ENCODE measurements at places on chromosomes 5 and 9.

DNA sequence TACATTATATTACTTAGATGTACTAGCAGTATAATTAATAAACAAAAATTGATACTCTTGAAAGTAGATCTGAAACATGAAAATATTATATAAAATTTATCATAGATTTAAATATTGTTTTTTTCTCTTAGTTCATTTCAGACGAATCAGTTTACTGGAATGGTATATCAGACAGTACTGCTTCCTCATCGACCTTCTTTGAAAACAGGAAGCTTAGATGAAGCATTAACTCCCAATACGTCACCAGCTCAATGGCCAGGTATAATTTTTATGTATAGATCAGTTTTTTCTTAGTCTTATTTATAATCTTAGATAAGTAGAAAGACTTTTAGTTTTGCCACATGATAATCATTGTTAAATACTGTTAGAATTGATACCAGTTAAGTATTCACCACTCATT, 106.3 kb downstream of the DMXL1 start:
- DNase-seq = no peak

DNA sequence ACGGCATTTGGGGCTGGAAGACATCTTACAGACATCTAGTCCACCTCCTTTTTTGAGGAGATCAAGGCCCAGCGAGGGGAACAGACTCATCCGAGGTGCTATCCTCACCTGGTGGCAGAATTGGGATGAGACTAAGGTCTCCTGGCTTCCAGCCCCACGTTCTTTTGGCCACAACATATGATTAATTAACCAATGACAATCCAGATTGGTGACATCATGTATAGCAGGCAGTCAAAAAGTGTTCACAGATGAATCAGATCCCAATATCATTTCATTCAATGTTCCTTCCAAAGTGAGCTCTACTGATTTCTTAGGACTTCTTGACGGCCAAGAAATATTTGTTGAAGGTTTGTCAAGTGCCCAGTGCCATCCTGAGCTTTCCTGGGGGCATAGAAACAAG, 3.9 kb downstream of the CFAP77 start:
- DNase-seq = no peak

DNA sequence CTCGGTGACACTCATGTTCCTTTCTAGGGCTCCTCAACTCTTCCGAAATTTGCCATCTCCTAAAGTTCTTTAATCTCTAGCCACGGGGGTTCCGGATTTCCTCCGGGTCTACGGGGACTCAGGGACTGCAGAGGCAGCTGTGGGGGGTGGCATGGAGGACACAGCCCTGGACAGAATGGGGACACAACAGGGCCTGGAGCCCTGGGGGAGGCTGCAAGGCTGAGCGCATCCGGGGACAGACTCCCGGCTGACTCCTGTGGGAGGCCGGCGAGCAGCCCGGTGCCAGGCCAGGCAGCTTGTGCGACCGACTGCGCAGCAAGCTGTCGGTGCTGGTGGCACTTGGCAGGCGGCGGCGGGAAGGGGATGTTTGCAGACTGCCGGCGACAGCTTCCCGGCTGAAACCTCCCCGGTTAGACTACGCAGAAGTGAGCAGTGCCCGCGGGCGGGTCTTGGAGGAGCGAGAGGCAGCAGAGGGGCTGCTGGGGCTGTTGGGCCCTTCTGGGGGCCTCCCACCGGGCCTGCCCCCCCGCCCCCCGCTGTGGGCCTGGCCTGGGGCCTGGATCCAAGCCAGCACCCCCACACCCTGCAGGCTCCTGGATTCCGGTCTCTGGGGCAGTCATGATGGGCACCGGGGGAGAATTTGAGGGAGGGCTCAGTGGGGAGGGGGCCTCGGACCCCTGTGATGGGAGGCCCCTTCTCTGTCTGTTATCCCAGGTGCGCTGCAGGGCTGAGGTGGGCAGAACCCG, 28.7 kb upstream of the UBAC1 start:
- DNase-seq = no peak

GRCh38 chr5:172886974-172887501, 53.0 kb downstream of the ERGIC1 start:
- no peak for DNase-seq

DNA sequence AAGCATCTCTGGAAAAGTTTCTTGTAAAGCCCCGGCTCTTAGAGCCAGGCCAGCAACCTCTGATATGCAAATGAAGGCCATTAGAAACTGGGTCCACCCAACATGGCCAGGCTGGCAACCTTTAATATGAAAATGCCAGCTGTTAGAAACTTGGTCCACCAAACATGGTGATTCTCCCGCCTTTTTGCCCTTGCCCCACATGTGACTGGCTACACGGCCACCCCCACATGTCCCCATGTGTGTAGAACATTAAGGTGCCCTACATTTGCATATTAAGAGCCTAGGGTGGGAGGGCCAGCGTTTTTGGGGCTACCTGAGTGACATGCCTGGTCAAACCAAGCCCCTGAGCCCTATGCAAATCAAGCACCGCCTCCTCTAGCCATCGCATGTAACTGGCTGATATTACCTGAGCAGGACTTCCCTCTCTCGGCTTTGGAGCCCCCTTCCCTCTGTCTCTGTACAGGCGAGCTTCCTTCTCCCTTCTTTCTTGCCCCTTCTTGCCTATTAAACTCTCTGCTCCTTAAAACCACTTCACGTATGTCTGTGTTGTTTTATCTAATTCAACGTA, 39.0 kb downstream of the S100Z start:
- no peak for DNase-seq

DNA sequence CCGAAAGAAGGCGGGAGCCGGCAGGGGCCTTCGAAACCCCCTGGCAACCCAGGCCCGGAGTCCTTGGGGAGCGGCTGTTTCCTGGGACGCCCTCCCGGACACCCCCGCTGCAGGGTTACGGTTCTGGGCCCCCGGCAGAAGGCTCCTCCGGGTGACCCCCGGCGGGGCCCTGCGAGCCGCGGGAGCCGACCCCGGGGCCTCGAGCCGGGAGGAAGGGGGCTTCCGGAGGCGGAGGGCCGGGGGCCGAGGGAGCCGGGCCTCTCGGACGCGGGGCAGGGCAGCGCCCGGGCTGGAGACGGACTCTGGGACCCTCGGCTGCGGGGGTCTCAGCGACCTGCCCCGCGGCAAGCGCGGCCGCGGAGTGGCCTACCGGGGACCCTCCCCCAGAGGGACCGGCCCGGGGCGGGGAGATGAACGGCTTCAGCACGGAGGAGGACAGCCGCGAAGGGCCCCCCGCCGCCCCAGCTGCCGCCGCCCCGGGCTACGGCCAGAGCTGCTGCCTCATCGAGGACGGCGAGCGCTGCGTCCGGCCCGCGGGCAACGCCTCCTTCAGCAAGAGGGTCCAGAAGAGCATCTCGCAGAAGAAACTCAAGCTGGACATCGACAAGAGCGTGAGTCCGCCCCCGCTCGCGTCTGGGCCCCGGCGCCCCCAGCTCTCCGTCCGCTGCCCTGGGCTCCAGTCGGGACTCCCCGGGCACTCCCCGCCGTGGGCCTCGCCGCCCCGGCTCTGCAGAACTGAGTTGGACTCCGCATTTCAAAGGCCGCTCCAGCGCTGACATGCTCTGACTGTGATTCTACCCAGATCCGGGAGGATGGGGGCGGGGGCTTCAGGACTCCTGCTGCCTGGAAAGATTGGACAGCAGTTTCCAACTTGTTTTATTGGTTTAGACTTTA, 645 bp downstream of the SAP30L start:
- peak; percentile 59 for DNase-seq
